ENCODE measurements at places on chromosomes 1 and 21.

DNA sequence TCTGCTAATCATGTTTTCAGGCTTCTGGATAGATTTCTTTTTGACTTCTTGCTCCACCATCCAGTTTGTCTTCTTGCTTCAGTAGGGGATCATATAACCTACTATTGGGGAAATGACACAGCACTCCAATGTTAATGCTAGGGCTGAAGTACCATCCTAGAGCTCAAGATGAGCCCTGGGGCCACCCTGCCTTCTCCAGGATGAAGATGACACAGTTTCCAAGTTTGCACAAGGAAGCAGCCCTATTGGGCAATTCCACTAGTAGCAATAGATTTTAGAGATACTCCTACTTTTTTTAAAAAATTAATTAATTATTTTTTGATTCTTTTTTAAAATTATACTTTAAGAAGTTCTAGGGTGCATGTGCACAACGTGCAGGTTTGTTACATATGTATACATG is 11.3 kb upstream of the KLF18 start:
- DNase-seq, result no peak

- no peak for DNase-seq
Measured at GRCh38 chr1:245990315-245991022, 516.6 kb downstream of the SMYD3 start.

- DNase-seq, result no peak
Measured at GRCh38 chr1:174902531-174903099, 97.1 kb upstream of the CACYBP start.

- DNase-seq, result no peak
Measured at GRCh38 chr1:156140879-156141707, 12.3 kb upstream of the SEMA4A start.

GRCh38 chr1:234915924-234916675 is 212.5 kb downstream of the TOMM20 start:
- no peak for DNase-seq

GRCh38 chr21:16294128-16294527 is 564.3 kb downstream of the USP25 start:
- no peak for DNase-seq

GRCh38 chr21:35026153-35026500 is 23.0 kb downstream of the RUNX1 start:
- no peak for DNase-seq

- no peak for DNase-seq
Measured at GRCh38 chr1:28110555-28110954, 22.1 kb upstream of the EYA3 start.

- DNase-seq, result no peak
Measured at GRCh38 chr1:63379583-63379982, 12.2 kb downstream of the ALG6 start.

DNA sequence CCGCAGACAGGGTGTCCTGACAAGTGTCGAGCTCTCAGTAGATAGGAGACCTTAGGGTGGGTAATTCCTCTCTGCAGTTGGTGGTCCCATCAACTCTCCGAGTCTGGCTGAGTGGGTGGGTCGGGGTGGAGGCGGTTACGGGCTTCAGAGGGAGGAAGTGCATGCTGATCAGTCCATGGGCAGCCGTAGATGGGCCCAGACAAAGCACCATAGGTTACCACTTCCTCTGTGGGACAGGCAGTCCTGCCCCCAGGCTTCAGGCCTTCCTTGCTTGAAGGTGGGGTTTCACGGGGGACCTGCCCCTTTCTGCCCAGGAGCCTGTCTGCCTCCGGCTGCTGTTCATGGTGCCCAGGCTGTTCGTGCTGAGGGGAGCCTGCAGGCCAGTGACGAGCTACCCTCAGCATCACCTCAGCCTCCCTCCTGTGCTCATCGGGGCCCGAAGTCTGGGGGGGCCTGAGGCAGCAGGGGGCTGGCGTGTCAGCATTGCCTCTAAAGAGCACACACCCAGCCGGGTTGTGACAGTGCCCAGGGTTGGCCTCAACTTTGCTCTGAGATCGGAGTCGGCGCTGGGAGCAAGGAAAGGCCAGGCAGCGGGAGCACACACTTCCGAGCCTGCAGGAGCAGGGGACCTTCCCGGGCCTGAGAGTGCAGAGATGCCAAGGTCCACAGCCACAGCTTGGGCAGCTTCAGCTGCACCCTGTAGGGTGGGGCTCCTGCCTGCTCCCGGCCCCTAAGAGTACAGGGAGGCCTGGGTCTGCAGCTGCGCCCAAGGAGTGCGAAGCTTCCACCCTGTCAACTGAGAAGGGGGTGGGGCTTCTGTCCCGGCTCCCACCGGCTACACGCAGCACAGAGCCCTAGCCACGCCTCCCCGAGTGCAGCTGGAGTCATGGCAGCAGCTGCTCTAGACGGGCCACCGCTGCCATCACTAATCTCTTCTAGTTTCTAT is 225.4 kb upstream of the NRIP1 start:
- DNase-seq, result no peak

DNA sequence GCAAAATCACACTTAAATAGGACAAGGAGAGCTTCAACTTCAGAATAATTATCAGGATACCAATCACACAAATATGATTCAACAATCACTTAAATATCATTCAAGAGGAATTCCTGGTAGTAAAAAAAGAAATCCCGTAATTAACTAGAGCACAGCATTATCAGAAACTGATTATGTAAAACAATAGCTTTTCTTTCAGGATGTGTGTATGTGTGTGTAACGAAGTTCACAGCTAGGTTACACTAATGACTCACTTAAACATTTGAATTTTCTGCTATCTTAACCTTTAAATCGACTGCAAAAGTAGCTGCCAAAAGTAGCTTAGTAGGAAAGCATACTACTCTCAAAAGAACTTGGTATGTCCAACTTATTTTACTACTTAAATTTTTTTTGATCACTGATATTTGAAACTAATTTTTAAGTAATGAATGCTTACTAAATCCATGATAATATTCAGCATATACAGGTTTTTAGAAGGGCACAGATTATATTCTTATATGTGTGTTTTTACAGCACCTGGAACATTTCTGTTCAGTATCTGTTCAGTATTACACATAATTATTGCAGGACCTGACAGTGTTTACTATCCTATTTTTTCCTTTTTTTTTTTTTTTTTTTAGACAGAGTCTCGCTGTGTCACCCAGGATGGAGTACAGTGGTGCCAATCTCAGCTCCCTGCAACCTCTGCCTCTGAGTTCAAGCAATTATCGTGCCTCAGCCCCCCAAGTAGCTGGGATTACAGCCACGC is 4.2 kb downstream of the RERE start:
- DNase-seq, result no peak

GRCh38 chr1:14928412-14928811 is 225.1 kb upstream of the TMEM51 start:
- no peak for DNase-seq

- no peak for DNase-seq
Measured at GRCh38 chr1:115790846-115791245, 22.3 kb upstream of the CASQ2 start.

DNA sequence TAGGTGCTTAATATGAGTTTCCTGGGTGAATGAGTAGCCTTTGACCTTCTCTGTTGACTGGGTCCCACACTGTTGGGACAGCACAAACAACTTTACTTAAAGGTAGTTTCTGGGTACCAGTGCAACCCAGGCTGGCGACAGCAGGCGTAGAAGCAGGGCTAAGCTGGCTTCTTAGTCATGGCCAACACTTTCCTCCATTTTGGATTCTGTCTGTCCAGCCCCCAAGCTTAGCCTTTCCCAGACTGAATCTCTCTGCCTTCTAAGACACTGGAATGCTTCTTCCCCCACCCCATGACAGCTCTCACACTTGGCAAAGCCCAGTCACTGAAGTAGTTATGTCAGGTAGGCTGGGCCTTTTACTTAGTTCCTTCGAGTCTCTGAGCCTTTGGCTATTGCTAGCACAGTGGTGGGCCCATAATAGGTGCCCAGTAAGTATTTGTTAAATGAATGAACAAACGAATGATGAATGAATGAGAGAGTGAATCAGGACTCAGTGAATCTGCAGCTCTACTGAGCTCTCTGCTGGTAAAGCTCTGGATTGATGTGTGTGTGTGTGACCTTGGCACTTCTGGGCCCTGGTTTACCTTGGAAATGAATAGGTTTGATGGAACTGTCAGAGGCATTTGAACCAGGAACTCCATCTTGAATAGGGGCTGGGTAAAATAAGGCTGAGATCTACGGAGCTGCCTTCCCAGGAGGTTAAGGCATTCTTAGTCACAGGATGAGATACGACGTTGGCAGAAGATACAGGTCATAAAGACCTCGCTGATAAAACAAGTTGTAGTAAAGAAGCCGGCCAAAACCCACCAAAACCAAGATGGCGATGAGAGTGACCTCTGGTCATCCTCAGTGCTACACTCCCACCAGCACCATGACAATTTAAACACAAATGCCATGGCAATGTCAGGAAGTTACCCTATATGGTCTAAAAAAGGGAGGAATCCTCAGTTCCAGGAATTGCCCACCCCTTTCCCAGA is 37.4 kb upstream of the ID3 start:
- no peak for DNase-seq

GRCh38 chr1:31763671-31764311 is 349 bp downstream of the ADGRB2 start:
- DNase-seq, result no peak

DNA sequence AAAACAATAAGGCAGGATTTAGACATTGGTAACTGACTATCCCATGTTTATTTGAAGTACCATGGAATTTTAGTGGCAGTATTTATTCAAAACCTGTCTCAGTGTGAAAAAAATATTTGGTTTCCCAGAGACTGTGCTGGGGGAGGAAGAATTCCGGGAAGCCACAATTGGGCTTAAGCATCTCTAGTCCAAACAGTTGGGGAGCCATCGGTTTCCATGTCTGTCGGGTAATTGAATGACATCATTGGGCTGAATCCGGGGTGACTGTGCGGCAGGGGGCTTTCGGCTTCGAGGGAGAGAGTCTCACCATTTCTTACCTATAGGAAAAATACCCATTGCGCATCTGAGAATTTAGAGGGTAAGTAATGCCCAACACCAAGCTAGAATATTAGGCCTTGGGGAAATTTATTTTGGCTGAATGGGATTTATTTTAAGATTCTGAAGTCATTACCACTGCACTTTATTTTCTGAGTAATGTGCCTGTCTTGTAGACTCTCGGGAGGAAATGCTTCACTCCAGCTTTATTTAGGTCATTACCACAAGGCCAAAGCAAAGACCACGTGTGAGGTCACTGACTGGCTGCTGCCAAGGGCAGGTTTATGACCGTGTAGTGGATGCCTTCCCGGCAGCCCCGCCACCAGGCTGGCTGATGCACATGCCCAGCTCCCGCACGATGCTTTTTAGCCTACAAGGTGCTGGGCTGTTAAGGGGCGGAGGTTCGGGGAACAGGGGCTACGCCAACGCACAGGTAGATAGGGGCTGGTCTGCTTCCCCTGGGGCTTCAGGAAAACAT is 23.1 kb upstream of the UMODL1 start:
- no peak for DNase-seq

- DNase-seq, result no peak
Measured at GRCh38 chr1:160367516-160367900, 637 bp downstream of the NHLH1 start.

DNA sequence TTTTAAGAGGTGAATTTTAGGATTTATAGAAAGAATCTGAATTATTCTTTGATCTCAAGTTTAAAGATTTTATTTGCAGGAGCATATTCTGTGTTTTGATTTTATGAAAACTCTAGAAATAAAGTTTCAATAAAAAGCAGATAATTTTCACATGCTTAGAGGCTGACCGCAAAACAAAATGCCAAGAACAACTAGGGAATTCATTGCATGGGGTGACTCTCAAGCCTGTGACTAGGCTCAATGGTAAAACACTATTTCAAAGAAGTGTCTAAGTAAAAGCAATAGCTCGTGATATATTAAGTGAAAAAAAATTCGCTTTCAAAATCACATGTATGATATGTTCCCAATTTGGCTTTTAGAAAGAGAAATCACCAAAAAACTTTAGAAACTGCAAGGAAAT is 49.6 kb downstream of the RPL5 start:
- DNase-seq, result no peak

DNA sequence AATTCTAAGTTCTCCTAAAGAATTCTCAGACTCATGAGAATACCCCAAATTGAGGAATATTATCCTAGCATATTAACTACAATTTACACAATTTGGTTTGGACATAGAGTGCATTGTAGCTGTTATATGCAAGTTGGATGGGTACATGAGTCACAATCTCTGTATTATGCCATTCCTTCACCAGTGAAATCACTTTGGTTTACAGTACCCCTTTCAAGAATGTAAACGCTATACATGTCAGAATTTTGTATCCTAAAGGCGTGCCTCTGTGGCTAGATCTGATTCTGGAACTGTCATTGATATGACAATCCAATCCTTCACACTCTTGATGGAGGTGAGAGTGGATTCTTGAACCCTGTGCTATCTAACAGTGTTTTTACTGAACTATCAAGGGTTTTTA is 6.7 kb upstream of the IL10RB start:
- DNase-seq, result no peak

GRCh38 chr1:221284028-221284427 is 404.8 kb downstream of the HLX start:
- DNase-seq, result no peak

Data from hippocampal formation (tissue), 2 donors.